ENCODE measurements at places on chromosomes 16 and 17.

DNA sequence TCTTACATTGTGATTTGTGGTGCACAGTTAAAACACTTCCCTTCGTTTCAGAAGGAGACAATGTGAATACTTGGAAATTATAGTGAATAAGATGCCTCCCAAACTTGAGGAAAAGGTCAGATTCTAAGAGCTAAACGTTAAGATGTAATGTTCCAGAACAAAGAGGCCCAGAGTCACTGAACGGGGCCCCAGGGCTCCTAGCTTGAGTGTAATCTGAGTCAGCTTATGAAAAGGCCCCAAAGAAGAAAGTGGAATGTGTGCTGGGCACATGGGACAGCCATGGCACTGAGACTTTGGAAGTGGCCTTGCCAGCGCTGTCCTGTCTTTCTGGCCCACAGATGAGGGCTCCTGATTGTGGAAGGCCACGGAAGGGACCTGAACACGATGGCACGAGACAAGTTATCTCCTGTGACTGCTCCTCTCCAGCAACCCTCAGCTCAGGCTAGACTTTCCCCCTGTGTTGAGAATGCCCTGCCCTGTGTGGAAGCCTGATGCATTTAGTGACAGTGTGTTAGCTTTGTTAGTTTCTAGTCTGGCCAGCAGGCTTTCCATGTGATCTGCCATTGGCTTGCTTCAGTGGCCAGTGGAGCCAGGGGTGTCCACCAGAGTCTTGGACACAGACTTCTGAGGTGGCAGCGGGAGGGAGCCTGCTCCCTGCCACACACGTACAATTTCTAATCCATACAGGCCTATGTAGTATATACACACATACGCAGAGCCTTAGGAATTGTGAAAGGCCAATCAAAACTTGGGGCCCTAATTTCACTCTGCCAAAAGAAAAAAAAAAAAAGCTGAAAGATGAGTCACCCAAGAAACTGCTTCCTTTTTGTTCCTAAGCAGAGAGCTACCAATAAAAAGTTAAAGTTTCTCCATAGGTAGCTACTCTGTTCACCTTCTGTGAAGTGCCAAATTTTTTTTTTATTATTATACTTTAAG lies 13.1 kb downstream of the SPATA33 start:
- DNase-seq: no peak

DNA sequence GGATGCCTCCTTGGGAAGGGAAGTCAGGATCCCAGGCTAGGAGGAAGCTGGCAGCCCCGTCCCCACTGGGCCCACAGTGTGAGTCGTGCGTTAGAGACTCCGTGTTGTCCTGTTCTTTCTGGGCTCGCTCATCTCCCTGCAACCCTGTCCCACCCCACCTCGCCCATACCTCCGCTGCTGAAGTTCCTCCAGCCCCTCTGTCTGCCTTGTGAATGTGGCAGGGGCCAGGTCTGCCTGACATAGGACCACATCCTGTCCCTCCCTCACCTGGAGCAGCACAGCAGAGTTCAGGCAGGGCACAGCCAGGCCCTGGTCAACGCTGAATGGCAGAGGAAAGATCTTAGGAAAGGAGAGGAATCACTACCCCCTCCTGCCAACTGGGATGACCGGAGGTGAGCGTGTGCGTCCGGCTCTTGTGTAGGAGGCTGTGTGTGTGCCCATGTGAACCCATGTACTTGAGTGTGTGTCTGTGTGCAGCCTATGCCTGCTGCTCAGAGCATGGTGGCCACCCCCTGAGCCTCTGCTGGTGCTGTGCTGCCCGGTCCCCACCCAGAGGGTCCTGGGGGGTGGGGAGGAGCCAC lies 12.8 kb downstream of the KCNJ18 start:
- DNase-seq: no peak

- DNase-seq: no peak
Measured at GRCh38 chr17:30236297-30236624, 764 bp upstream of the SLC6A4 start.

DNA sequence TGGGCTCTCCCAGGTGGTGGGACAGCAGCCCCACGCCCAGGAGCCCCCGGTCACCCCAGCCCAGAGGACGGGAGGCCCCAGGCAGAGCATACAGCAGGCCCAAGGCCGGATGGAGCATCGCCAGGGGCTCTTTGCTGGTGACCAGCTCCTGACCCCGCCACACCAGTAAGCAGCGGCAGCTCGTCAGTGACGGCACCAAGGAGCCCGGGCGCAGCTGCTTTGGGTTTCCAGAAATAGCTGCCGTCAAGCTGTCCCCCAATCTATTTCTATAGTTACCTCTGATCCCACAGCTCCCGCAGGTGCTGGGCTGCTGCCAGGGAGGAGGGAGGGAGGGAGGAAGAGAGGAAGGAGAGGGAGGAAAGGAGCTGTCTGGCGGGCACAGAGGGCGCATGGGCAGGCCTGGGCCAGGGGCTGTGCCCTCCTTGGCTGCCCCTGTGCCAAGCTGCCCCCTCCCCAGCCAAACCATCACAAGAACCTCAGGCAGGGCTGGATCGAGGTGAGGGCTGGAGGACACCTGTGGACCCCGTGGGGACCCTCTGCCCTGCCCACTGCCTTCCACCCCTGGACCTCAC lies 10.8 kb upstream of the RASD1 start:
- DNase-seq: peak; percentile 55

- DNase-seq: no peak
Measured at GRCh38 chr16:54594601-54595391, 308.2 kb upstream of the IRX3 start.

DNA sequence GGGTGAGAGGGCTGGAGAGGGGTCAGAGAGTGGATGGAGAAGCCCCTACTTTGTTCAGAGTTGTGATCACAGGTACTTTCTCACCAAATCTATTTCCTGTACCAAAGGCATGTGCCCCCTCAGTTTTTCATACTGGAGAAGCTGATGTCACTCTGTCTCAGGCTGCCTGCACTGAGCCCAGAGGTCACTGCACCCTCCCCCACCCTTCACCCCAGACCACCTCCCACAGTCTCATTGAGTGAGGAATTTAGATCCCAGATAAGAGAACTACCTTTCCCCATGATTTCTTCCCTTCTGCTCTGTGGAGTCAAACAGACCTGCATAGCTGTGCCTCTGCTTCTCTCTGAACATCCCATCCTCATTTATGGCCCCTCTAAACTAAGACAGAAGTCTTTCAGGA lies 140.0 kb upstream of the IRX6 start:
- no peak for DNase-seq

DNA sequence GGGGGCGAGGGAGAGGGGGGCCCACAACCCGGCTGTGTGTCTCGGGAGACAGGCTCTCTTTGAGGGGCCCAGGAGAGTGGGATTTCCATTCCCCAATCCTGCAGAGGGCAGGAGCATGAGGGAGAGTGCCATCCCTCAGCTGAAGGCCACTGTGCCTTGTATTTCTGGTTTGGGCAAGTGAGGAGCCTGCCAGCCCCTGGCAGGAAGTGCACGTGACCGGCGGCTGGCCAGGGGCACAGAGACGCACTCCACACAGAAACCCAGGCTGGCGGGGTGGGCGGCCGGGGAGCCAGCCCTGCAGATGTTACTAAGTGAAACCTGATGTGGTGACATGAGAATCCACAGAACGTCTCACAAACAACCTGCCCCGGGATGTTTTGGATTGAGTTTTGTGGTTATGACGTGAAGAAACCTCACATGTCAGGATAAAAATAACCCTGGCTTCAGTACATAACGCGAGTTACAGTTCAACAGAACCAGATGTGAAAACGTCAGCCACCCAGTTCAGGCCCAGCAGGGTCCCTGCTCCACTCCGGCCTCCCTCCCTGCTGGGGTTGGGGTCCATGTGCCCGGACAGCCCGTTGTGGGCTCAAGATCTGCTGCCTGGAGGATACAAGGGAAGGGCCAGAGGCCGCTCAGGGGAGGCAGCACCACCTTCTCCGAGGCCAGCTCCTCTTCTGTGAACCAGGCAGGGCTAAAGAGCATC lies 51.7 kb upstream of the MTSS2 start:
- DNase-seq: no peak

DNA sequence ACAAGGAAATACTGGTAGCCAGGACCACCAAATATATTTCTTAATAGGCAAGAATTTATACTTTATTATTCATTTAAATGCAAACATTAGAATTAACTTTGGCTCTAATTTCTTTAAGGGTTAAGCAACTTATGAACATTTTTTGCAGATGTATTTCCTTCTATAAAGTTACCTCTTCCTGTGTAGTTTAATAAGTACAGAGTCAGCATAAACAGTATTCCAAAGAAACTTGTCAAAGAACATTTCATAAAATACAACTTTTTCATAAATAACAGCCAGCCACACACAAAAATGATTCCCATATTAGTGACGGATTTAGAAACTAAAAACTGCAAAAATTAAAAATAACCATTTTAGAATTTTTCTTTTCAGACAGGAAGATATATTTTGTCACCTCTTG lies 723.2 kb downstream of the KCNJ2 start:
- no peak for DNase-seq

DNA sequence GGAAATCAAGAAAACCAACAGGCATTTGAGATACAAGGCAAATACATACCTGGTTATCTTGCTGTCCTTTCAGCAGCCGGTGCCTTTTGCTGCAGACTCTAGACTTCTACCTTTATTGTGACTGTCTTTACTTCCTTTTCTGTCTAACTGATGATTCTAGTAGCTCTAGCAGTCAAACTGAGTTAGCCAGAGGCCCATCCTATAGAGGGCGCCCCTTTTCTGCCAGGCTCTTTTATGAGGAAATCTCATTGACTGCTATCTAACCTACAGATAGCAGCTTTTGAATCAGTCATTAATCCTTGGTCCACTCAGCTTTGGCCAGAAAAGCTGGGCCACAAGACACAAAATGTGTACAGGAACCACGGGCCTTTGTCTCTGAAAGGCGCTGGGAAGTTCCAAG lies 87.5 kb upstream of the WSB1 start:
- DNase-seq: no peak

DNA sequence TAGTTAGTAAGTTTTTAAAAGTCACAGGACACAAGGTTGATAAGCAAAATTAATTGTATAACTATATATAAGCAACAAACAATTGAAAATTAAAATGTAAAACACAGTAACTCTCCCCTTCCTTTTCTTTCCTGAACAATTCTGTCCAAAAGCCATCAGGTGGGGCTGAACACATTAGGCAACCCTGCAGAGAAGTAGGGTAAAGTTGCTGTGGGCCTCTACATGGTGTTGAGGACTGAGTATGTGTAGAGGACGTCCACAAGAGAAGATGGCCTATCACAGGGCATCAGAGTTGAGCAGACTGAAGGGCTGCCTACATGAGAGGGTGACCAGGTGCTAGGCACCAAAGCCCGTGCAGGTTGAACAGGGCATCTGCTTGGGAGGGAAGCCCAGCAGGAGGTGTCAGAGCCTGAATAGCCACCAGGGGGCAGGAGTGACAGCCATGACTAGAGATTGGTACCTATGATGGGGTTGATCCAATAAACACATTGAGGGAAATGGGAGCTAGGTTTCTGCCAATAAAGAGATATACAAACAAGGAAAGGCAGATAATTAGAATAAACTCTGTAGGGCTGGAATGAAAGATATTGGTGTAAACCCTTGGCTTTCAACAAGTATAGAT lies 415.1 kb downstream of the NPIPA8 start:
- peak; percentile 1 for DNase-seq

Data from NCI-H2081 (cell line).